ENCODE measurements at places on chromosomes 16 and 17.

DNA sequence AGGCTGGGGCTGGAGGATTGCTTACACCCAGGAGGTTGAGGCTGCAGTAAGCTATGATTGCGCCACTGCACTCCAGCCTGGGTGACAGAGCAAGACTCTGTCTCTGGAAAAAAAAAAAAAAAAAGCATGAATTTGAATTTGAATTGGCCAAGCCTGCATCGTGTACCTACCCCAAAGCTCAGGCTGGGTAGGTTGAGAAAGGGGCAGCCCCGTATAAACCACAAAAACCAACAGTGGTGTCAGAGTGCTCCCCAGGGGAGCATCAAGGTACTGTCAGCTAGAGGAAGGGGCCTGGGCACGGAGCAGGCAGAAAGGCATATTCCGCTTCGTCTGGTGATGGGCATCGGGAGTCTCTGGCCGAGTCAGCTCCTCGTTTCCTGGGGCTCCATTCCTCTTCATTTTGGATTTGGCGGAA lies 40.9 kb downstream of the RAP1GAP2 start:
- no peak for DNase-seq

DNA sequence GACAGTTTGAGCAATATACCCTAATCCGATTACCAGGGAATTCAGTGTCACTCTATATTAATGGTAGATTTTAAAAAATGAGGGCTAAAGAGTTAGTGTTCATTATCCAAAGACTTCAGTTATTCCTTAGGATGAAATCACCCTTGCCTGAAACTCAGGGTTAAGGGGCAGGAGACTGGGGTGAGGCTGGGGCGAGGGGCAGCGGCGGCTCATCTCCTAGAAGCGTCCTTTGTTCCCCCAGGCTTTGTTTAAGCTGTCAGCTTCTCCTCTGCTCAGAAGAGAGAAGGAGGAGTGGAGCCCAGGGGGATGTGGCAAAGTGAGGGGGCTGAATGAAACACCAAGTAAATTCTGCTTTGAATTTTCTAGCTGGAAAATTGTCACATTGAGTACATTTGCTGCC lies 117.7 kb upstream of the ELAC2 start:
- DNase-seq, result no peak

GRCh38 chr16:67562526-67562917 lies at the start of gene CTCF:
Gene CTCF (plus strand): TSS chr16:67562526. CDS start chr16:67610833, 48,307 bp downstream.
- DNase-seq, result no peak

DNA sequence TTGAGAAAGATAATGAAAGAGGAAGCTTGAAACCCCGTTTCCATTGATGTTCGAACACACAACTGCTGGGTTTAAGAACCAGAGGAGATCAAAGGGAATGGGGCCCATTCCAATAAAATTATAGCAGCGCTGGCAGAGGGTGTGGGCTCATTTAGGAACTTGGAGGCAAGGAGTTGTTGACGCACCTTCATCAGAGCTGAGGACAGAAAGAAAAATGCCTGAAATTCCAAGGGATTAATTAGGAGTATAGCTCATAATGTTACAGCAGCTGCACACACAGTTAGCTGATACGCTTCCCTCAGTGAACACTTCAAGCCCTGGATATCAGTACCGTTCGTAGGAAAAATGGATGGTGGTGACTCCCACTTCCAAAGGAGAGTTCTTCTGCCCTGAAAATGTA lies 127.2 kb downstream of the AXIN2 start:
- DNase-seq, result no peak

DNA sequence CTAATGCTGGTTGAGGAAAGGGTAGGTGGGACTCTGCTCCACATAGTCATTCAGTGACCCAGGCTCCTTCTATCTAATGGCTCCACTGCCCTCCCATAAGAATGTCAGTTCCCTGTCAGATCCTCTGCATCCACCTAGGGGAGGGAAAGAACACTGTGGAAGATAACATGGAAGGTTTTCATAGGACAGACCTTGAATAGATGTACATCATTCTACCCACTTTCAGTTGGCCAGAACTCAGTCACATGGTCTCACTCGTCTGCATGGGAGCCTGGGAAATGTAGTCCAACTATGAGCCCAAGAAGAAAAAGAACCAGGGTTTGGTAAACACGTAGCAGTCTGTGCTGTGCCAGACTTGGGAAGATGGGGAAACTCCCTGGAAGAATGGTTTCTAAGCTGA lies 27.1 kb upstream of the SCNN1B start:
- no peak for DNase-seq

DNA sequence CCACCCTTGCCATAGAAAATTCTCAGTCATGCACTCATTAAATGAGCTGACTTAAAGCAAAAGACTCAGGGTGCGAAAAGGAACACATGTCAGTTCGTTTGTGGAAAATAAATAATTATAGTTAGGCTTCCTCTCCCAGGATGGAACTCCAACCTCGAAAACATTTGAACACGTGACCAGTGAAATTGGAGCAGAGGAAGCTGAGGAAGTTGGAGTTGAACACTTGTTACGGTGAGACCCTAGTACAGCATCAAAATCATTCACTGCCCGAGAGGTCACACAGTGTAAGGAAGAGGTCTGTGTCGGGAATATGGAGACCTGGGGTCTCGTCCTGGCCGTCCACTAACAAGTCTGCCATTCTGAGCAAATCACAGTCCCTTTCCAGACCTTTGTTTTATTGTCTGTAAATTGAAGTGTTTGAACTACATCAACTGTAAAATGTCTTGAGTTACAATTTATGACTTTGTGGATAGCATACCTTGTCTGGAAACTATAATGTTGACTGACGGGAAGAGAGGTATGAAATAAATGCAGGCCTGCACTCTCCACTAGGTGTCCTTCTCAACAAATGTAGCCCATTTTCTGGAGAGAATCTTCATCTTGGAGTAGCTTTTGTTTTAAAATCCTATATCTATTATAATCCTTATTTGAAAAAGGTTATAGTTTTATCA lies 7.7 kb downstream of the PSMD7 start:
- DNase-seq, result no peak

All from H54 (cell line).